ENCODE measurements at places on chromosomes 3 and 15.

- no peak for DNase-seq
Measured at GRCh38 chr3:136023264-136023978, 57.9 kb downstream of the PPP2R3A start.

GRCh38 chr3:136544532-136544931 is 207.6 kb downstream of the STAG1 start:
- no peak for DNase-seq

- DNase-seq: no peak
Measured at GRCh38 chr3:141093397-141093796, 42.2 kb downstream of the SPSB4 start.

- DNase-seq: no peak
Measured at GRCh38 chr3:153658136-153658535, 463.1 kb upstream of the ARHGEF26 start.

DNA sequence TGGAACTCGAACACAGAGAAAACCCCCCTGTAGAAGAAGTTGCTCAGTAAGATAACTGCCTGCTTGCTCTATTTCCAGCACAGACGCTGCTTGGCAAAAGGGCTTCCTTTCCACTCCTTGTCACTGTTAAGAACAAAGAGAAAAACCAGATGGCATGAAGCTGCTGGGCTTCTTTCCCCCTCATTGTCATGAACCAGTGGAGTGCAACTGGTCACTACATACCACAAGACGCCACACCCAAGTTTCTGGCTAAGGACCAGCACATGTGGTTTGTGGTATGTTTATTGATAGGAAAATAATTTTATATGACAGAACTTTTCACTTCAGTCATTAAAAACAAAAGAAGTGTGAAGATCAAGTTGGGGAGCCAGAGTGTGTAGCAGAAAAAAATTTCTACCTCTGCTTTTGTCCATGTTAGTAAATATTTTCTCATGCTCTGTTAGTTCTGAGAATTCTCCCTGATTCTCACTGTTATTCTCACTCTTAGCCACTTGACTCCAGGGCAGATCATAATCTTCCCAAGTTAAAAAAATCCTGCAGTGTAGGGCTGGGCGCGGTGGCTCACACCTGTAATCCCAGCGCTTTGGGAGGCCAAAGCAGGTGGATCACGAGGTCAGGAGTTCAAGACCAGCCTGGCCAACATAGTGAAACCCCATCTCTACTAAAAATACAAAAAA is 37.9 kb downstream of the CLK3 start:
- no peak for DNase-seq

- no peak for DNase-seq
Measured at GRCh38 chr3:104460477-104461406, 906.0 kb upstream of the ALCAM start.

DNA sequence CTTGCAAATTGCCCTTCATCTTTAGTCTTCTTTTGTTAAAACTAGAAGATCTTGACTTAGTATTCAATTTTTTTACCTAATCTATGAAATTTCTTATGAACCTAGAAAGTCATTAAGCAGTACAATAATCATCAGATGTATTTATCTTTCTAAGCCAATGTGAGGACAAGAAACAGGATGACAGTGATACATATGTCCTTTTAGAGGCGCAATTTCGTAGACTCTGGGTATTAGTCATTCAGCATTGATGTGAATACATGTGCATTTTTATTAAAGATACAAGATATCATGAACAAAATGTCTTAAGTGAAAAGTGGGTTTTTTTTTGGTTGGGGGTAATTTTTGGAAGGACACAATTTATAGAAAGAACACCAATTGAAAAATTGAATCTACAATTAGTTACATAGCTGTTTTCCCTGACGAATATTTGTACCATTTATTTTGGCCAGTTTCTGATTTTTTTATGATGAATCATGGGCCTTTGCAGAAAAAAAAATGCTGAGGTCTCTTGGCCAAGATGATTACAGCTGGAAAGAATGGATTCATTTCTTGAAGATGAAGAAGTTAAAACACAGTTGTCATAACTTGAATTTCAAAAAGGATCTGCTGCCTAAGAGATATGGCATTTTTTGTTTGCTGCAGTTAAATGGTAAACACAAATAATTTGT is 48.9 kb upstream of the AGTR1 start:
- no peak for DNase-seq

GRCh38 chr15:100193277-100193860 is 148.4 kb downstream of the ADAMTS17 start:
- DNase-seq: no peak

GRCh38 chr3:69411346-69411745 is 25.5 kb upstream of the FRMD4B start:
- no peak for DNase-seq

Data from stimulated activated CD4-positive, alpha-beta T cell treated with anti-CD3 and anti-CD28 coated beads, TNF-alpha, amount 100 ng/mL, for 4 hours (primary cell).